ENCODE measurements at places on chromosomes 16 and 17. TPM values are rescaled to one million over a fixed set of nuclear protein-coding genes. Genes with fewer than 3 reads are reported as not detected.

GRCh38 chr17:33750943-33751701 is 458.0 kb upstream of the ASIC2 start:
- DNase-seq, result peak; percentile 41

Gene TM4SF5
- total RNA-seq, result not detected

Gene AIPL1
- total RNA-seq, result not detected

DNA sequence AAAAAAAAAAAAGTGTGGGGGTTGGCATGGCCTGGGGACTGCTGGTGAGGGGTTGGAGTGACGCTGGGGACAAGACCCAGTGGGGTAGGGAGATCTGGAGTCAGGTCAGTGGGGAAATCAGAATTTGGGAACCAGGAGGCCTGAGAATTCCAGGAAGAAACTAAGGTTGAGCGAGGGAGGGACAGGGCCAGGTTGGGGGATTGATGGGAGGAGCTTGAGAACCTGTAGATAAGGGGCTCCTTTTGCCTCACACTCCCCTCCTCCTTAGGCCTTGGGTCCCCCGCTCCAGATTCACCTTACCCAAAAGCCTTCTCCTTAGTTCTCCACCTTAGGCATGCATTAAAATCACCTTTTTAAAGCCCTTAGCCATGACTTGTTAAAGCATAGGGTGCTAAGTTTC is 8.3 kb upstream of the PYDC1 start:
- no peak for DNase-seq

Gene CACNG3
- not detected for total RNA-seq

Gene GRAPL
- total RNA-seq, result not detected

DNA sequence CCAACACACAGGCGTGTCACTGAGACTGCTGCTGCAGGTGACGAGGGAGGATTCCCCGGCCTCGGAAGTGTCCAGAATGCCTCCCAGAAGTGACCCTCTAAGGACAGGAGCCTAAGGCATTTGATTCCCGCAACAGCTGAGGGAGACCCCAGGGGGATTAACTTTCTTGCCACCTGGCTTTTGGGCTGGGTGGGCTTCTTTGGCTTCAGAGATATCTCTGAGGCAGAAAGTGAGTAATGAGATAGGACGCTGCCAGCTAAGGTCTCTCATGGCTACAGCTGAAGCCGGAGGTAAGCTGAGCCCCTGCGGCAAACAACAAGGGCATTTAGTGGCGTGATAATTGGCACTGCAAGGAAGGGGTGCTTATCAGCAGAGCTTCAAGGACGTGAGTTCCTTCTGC is 17.0 kb downstream of the DRC3 start:
- DNase-seq, result no peak

Gene POLR2C
- total RNA-seq, result 199 TPM

GRCh38 chr17:74773871-74774286 is 2.3 kb downstream of the NAT9 start:
- DNase-seq, result peak; percentile 50

- DNase-seq, result peak; percentile 38
These were observed 137.1 kb upstream of the AXIN2 start for GRCh38 chr17:65698381-65699061.

- no peak for DNase-seq
These were observed 85.8 kb downstream of the ANKRD11 start for GRCh38 chr16:89404561-89404960.

Gene CCL16
- total RNA-seq, result not detected

- DNase-seq, result no peak
These were observed 68.3 kb downstream of the MPRIP start for GRCh38 chr17:17110520-17110919.

GRCh38 chr16:17038415-17038814 is 432.3 kb downstream of the XYLT1 start:
- DNase-seq, result no peak

DNA sequence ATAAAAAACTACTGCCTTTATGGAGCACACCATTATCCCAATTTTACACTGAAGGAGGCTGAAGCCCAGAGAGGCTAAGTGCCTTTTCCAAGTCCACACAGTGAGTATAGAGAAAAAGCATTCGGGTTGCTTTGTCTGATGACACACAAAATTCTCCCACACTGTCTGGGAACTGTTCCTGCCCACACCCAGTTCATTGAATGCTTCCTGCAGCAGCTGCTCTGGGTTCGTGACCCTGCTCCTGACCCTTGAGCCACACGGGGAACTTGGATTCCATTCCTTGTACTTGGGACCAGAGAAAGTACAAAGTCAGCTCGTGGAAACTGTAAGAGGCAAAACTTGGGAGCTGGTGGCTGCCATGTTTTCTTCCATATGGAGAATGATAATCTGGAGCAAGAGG is 57.9 kb downstream of the AKAP1 start:
- no peak for DNase-seq

GRCh38 chr17:79007504-79008381 is 1.8 kb downstream of the CANT1 start:
- no peak for DNase-seq

- DNase-seq, result no peak
These were observed 14.6 kb downstream of the ABCC3 start for GRCh38 chr17:50649042-50649908.

DNA sequence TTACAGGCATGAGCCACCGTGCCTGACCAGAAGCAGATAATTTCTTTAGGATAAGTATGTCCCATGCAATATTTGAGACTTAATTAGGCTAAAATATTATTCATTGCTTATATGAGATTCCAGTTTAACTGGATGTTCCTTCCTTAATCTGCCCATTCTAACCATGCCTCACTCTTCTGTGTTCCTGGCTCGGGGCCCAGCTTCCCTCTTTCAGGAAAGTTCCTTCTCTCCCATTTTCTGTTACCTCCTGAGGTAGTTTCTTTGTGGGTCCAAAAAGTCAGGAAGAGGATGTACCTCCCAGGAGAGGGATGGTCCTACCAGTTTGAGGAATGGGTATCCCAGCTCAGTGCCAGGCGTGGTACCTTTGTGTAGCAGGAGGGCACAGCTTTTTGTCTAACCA is 23.3 kb downstream of the UNK start:
- no peak for DNase-seq

DNA sequence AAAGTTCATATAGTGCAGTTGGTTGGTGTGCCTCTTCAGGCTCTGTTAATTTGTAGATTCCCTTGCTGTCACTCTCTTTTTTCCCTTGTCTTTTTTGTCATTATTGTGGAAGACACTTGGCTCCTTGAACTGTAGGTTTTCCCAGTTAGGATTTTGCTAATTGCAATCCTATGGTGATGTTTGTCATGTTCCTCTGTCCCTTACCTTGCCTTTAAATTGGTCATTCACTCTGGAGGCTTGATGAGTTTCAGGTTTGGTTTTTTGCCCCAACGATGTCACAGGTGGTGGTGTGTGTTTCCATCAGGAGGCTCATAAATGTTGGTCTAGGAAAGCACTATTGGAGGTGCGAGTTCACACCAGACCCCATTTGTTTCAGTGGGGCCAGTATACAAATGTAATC is 383.7 kb downstream of the SNX29 start:
- DNase-seq, result no peak

DNA sequence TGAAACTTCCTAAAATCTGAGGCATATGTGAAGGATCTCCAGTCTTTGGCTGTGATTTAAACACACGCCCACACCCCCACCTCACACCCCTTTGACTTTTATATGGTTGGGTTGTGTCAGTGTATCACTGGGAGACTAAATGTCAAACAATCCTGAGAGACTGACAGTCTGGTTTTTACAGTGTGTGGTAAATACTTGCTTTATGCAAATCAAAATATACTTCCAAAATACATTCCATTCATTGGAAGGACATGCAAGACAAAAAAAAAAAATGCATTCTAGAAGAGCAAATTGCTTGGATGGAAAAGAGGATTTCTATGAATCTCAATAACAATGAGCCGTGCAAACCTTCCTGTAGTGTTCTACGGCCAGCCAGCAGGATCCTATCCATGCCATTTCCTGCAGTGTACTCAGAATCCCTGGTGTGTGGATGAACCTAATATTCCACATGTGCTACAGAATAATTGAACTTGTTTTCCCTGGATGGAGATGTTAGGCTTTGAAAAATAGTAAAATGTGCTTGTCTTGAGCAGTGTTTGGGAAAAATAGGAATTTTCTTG is 602.1 kb upstream of the GOT2 start:
- no peak for DNase-seq

- no peak for DNase-seq
These were observed 36.0 kb downstream of the STAT5B start for GRCh38 chr17:42240201-42240600.

Gene PLXDC1
- total RNA-seq, result 0.13 TPM

Gene ADAP2
- not detected for total RNA-seq

Gene PALB2
- 17.9 TPM for total RNA-seq

DNA sequence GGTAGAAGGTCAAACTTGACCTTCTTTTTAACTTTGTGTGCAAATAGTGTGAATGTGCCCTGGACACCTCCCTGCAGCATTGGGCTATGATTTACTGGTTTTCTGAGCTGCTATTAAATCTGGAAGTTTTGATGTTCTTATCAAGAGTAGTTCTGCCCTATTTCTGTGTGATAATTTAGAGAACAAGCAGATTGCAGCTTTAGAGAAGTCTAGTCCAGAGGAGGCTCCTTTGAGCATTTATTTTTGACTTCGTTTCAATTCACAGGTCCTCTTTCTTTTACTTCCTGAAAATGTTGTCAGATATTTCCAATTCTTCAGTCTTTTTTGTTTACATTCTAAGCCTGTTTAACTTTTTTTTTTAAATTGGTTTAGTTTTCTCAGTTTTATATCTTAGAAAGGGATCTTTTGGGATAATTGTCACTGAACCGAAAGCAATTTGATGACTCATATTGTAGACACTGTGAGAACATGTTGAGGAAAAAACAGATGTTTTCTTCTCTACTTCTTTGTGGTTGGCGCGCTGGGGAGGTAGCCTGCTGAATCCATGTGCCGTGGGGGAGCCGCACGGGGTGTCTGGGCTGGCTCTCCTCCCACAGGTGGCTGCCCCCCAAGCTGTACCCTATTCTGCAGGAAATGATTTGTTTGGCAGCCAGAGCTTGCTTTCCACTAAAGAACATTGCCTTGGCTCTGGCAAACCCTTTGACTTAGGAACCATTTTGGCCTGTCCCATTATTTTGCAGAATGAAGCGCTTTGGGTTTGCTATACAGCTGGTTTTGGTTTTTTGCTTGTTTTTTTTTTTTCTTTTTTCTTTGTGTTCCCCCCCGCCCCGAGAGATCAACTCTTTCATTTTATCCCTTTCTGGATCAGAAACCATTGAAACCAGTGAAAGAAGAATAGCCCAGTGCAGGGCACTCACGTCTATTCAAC is 53.4 kb downstream of the MFSD11 start:
- peak; percentile 78 for DNase-seq

DNA sequence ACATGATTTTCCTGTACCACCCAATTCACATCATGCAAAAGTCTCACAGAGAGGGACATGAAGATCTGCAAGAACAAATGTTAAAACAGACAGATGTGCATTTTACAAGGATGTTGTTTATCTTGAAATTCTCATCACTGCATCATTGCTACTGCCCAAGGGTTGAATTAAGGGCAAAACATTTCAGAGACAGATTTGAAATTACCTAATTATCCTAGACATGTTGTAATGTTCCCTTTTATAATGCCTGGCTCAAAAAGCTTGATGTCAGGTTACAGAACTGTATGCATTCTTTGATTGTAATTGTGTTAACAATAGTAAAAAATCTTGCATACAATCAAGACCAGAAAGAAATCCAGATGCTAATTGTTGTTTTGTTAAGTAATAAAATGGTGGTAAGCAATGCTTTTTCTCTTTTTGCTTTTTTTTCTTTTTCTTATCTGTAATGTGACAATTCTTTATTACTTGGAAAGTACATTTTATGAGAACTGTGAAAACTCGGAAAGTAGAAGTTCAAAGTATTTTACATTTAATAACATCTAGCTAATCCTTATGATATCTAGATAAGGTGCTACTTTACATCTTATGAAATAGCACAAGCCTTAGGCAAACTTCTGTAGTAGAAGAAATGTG is 3.6 kb upstream of the DUSP14 start:
- no peak for DNase-seq

Gene PLCD3
- total RNA-seq, result 56.2 TPM

DNA sequence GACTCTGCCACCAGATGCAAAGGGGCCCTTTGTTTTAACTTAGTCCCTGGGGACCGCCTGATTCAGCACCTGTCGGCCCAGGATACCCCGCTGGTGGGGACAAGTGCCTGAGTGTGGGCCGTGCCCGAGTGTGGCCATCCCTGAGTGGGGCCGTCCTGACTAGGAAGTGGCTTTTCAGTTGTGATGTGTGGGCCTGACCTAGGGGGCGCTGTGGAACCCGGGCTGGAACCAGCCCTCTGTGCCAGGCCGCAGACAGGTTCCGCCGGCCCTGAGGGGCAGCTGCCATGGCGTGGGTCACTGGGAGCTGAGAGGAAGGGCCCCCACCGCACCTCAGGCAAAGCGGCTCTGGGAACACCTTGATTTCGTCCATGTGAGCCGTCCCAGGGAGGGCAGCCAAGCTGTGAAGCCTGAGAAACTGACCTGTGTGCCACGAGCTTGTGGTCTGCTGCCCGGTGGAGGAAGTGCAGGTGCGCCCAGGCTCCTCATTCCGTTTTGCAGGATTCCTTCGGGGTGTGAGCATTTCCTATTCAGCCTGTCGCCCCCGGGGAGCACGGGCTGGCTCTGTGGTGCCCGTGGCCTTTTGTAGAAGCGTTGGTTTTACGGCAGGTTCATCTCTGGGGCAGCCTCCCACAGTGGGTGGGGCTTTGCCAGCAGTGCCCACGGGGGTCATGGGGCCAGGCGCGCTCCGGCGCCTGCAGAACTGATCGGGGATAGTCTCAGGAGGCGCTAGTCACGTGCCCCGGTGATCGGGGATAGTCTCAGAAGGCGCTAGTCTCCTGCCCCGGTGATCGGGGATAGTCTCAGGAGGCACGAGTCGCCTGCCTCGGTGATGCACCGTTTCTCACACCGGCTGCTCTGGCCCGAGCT is 5.3 kb downstream of the RPL13 start:
- peak; percentile 75 for DNase-seq
